ENCODE measurements at places on chromosomes 3 and 15. TPM values are rescaled to one million over a fixed set of nuclear protein-coding genes. Genes with fewer than 3 reads are reported as not detected.

Gene GP9
- total RNA-seq, result not detected

Gene KCNAB1
- 2.4 TPM for total RNA-seq

Gene EXD1
- total RNA-seq, result 0.54 TPM

Gene SLC15A2
- 2.0 TPM for total RNA-seq

Gene GHSR
- total RNA-seq, result not detected

Gene SLC2A2
- not detected for total RNA-seq

Gene ZBBX
- total RNA-seq, result 0.84 TPM

Gene TMC3
- total RNA-seq, result not detected

- DNase-seq, result no peak
Measured at GRCh38 chr3:81728766-81729544, 32.5 kb downstream of the GBE1 start.

DNA sequence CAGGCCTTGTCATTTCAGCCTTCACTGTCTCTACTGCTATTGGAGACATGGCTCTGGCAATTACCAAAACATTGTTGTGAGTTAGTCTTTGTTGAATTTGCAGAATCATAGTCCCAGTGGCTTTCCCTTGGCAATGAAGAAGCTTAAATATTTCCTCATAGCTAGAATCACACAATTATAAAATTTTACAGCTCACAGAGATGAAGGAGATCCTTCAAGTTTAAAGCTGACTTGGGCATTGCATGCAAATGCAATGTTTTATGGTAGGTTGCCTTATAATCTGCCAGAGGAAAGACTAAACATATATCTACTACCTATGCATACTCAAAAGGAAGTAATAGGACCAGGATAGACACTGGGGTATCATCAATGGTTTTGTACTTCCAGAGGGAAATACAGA lies 90.9 kb downstream of the LSAMP start:
- no peak for DNase-seq

- DNase-seq, result no peak
Measured at GRCh38 chr15:52252781-52253180, 42.8 kb downstream of the MYO5C start.

GRCh38 chr15:94367726-94368535 lies 136.6 kb downstream of the MCTP2 start:
- no peak for DNase-seq

DNA sequence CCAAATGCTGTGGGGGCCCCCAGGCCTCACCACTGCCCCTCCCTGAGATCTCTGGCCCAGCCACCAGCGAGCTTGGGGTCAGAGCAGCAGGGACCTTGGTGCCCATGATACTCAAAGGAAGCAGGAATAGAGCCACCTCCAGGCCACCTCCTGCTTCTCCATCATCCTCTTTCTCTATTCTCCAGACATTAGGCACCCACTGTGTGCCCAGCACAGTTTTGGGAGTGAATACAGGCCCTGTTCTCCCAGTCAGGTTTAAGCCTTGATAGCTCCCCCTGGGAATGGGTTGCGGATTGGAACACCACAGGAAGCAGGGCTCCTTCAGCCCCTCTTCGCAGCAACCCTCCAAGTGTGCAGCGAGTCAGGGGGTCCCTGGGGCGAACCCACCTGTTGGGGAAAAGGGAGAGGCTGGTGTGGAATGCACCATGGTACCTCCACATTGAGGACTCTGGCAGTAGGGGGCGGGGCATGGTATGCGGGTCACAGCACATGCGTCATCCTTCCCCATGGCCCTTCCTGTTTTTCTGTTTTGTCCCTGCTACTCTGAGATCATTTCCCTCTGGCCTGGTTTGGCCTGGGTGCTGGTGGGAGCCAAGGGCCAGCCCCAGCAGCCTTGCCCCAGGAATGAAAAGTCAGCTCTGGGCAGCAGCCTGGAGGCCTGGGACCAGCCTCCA lies 14.2 kb upstream of the SEMA3B start:
- no peak for DNase-seq

DNA sequence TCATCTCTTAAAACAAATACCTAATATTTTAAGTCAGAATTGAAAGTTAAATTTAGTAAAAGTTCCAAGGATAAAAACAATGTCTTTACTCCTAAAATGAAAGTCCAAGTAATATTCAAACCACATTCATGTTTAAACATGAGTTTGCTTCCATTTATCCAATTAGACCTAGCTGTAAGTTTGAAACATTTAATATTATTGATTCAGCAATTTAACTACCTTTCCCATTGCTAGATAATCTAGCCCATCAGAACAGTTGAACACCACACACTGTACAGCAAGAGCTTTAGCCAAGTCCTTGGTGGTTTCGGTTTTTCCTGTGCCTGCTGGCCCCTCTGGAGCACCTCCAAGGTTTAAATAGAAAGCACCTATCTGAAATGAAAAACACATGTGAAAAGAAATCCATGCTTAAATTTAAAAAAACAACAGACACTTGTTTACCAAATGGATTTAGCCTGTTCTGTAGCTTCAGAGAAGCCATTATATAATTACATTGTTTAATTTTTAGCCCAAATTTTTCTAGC lies 97.8 kb downstream of the DNAH12 start:
- no peak for DNase-seq

DNA sequence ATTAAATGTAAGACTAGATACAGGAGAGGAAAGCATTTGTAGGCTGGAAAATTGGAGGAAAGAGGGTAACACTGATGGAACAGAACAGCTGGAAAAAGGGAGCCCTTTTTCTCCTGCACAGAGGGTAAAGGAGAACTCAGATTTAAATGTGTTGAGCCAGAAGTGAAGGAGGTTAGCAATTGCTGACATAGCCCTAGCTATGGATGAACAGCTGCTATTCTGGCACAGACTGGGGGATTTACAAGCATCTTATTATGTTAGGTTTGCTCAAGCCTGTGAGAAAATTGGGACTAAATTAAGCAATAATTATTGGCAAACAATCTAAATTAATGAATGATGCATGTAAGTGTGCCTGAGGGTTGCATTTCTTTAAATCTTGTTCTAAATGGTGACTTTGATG lies 40.6 kb upstream of the PRR20G start:
- DNase-seq, result no peak

- DNase-seq, result no peak
Measured at GRCh38 chr3:187871848-187872247, 126.6 kb upstream of the BCL6 start.

DNA sequence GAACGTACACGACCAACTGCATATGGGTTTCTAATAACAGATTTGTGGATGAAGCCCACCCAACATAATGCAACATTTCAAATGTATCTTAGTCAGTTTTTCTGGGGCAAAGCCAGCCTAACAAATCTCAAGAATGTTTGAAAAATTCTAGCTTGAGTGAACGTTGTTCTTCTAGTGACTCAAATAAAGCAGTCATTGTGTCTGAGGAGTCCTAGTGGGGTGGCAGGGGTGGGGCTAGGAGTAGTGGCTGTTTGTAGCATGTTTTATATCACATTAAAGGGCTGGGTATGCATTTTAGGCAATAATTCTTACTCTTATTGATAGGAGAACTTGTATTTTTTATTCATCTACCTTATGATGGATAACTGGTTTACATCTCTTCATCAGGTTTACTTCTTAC lies 6.0 kb downstream of the B3GNT5 start:
- no peak for DNase-seq

- DNase-seq, result peak; percentile 86
Measured at GRCh38 chr3:15205934-15206661, at the start of gene CAPN7. Gene CAPN7, plus strand, starts transcription at chr3:15206246. Its CDS starts 250 bp downstream, at chr3:15206496.

GRCh38 chr3:70849911-70850699 lies 537.7 kb upstream of the MDFIC2 start:
- DNase-seq, result no peak

GRCh38 chr15:38068626-38069391 lies 134.4 kb downstream of the TMCO5A start:
- DNase-seq, result no peak

- DNase-seq, result no peak
Measured at GRCh38 chr15:40325700-40326099, 2.2 kb downstream of the INAFM2 start.

GRCh38 chr3:8888301-8888915 lies 74.9 kb downstream of the RAD18 start:
- DNase-seq, result no peak

DNA sequence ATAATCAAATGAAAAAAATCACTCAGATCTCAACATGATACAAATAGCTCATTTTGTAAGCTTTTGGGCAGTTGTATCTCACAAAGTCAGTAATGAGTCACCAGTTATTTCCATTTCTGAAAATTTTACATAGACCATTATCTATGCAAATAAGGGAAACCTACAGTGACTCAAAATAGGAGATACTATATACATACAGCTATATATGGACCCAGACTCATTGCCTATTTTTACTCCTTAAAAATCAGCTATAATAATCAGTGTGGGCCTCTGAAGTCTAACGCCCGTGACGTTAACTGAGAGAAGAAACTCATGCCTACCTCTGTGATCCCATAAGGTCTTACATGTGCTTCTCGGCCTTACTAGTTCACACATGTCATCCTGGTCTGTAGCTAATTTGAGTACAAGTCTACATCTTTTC lies 31.6 kb downstream of the LRIG1 start:
- DNase-seq, result no peak

All from H1 (cell line).